Activated CD8-positive, alpha-beta memory T cell treated with anti-CD3 and anti-CD28 coated beads, Interleukin-2, amount 50 U/mL, for 48 hours (primary cell): ENCODE measurements at places on chromosomes 1 and 21.

GRCh38 chr1:187121661-187122060 is 292.9 kb downstream of the PLA2G4A start:
- DNase-seq, result no peak

GRCh38 chr1:91381844-91382243 is 22.8 kb downstream of the HFM1 start:
- DNase-seq, result no peak

DNA sequence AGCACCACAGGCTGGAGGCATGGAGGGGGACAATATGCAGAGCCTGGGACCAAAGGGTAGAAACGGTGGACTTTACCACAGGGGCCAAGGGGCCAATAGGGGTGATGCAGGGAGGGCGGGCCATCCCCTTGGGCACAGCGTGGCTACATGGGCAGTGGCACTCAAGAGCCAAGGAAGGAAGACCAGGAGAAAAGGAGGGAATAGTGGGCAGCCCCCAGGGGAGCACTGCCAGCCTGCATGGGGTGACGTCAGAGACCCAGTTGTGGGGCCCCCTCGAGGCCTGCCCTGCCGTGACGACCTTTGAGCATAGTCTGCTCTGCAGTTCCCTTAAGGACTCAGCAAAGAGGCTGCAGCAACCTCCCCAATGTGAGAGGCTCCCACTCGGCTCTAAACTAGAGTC is 95.5 kb upstream of the TMPRSS2 start:
- DNase-seq, result no peak

DNA sequence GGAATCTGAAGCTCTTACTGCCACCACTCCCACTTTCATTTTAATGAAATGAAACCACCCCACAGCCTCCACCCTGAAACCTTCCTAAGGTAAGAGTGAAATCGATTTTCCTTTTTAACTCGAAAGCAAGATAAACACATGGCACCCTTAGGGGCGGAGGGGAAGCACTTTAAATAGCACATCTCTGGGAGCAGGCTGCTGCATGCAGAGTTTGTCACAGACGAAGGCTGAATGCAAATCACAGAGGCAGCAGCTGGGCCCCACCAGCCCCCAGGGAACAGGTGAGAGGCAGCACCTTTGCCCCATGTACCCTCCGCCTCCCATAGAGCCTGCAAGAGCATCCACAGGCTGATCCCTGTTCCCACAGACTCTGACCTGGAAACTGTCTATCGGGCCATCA is 60.0 kb upstream of the GRIK3 start:
- DNase-seq, result no peak

GRCh38 chr1:246304484-246305259 is 202.4 kb downstream of the SMYD3 start:
- DNase-seq, result no peak

- no peak for DNase-seq
Observed at GRCh38 chr1:243179720-243180119, 75.4 kb downstream of the CEP170 start.

GRCh38 chr1:34739613-34740012 is 15.2 kb upstream of the GJB5 start:
- DNase-seq, result no peak

DNA sequence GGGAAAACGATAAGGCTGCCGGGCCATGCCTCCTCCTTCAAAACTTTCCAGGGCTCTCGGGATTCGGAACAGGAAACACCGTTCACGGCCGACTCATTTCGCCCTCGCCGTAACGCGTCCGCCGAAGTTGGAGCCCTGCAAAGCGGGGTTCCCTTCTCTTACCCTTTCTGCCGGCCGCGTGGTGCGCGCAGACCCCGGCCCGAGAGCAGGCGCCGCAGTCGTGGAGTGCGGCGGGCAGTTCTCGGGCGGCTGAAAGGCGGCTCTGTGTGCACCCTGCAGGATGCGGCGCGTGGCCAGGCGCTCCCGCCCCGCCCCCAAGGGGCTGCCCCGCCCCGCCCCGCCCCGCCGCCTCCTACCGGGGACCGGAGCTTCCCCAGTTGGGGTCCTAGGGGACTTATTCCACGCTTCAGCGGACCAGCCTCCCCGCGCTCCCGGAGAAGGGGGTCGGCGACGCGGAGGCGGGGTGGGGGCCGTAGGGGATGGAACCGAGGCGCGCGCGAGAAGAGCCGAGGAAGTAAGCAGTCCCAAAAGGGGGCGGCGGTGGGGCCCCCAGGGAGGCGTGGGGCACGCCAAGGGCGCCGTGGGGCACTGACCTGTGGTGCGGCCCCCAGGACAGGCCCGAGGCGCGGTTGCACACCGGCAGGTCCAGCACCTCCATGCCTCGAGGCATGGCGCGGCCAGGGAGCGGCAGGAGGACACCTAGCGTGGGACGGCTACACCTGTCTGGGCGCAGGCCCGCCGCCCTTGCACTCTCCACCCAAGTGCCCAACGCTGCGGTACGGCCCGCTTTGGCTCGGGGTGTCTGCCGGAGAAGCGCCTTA is at the start of gene MCOLN2:
Gene MCOLN2, minus strand, starts transcription at position 268 of the 821 bp plus-strand sequence. Its CDS starts 241 bp downstream, at position 27.
- DNase-seq, result peak; percentile 82

- DNase-seq, result no peak
Observed at GRCh38 chr1:160282807-160283206, 2.1 kb downstream of the PEX19 start.

- no peak for DNase-seq
Observed at GRCh38 chr1:234265861-234266260, 107.4 kb upstream of the COA6 start.

DNA sequence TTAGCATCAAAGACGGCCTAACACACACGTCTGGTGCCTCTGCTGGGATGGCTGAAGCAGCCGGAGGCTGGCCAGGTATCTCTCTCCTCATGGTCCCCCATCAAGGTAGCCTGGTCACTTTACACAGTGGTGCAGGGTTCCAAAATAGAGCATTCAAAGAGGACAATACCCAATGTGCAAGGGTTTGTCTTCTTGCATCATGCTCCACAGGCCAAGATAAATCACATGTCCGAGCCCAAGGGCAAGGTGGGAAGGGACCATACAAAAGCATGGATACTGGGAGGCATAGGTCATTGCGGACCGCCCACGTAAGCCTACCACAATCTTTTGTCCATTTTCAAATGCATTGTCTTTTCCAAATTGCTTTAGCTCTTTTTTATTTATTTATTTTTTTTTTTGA is 23.8 kb upstream of the TINAGL1 start:
- DNase-seq, result no peak

- peak; percentile 87 for DNase-seq
Observed at GRCh38 chr1:12047120-12047876, 15.8 kb upstream of the TNFRSF8 start.

GRCh38 chr1:218479436-218480115 is 134.4 kb downstream of the TGFB2 start:
- no peak for DNase-seq

DNA sequence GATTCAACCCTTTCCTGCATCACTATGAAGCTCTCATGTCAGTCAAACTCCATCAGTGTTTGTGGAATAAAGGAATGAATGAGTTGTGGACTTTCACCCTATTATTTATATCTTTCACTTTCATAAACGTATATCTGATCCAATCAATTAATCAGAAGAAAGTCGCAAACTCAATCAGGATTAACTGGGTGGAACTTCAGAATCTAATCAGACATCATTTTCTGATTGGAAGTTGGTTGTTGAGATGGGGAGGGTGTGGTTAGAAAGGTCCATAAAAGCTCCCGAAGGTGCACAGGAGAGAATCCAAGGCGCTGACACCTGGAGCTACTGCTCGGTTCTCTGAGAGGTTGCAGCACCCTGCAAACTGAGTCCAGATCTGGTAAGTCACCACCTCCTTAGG is at the start of gene PRAMEF12:
Gene PRAMEF12, plus strand, starts transcription at position 301 of the 400 bp plus-strand sequence. CDS start 1,130 bp downstream, outside the sequence.
- no peak for DNase-seq

GRCh38 chr1:63753591-63753990 is 20.2 kb upstream of the ROR1 start:
- no peak for DNase-seq

DNA sequence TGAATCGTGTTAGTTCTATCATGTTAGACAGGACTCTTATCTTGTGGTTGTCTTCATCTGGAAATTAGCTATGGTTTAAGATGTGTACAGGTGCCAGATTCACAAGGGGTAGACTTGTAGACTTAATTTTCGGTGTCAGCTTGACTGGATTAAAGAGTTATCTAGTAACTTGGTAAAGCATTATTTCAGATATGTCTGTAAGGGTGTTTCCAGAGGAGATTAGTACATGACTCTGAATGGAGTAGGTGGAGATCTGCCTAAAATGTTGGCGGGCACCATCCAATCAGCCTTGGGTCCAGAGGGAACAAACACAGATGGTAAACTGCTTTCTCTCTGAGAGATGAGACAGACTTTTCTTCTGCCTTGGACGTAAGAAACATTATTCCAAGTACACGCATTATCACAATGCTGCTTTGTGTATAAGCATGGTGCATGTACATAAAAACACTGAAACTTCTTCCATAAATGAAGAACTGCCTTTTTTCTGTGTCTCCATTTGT is 434.6 kb downstream of the SMYD3 start:
- DNase-seq, result no peak

DNA sequence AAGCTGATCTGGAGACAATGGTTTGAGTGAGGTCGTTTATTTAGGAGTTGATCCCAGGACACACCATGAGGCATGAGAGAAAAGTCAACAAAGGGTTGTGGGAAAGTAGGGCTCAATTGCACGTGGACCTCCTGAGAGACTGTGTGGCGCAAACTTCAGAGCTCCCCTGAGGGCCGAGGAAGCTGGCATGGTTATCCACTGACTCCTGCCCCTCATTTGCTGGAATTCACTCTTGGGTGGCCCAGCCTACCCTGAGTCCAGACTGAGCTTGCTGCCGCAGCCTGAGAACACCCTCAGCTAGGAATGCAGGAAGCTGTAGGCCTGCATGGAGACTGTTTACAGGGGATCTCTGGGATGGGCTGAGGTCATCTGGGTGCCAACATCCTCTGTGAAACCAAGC is 301.0 kb downstream of the RWDD3 start:
- DNase-seq, result no peak

DNA sequence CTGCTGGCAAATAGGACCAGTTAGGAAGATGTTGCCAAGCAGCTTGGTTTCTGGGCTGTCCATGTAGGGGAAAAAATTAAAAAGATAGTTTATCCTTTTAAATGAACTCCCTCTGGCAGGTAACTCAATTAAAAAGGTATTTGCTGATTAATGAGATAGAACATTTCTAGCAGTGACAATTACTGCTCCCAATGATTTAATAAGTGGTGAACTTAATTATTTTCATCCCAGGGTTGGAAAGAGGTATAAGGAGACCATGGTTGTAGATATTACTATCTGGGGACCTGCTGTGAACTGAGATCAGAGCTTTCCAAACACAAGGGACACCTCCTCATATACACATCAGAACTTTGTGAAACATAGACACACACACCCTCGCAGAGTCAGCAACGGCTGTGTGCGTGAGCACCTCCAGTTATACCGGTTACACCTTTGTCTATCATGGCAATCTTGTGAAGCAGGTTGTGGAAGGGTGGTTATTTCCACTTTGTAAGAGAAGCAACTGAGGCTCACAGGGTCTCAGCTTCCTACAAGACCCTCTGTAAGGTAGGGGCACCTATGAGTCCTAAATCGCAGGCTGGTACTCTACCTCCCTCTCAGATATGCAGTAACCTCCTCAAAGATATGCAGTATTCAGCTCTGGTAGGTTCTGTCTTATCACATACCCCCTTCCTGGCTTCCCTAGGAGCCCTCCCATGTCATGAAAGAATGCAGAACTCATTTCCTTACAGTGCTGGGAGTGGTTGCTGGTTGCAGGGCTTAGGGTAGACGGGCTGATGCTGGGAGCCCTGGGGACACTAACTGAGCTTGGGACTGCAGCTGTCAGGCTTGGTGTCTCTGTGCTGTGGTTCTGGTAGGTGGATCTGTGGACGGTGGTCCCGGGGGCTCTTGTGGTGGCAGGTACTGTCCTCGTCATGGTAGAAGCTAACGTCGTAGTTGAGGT is 18.5 kb upstream of the MAGOH start:
- DNase-seq, result no peak

- DNase-seq, result peak; percentile 75
Observed at GRCh38 chr1:86914998-86915736, 732 bp downstream of the HS2ST1 start.

DNA sequence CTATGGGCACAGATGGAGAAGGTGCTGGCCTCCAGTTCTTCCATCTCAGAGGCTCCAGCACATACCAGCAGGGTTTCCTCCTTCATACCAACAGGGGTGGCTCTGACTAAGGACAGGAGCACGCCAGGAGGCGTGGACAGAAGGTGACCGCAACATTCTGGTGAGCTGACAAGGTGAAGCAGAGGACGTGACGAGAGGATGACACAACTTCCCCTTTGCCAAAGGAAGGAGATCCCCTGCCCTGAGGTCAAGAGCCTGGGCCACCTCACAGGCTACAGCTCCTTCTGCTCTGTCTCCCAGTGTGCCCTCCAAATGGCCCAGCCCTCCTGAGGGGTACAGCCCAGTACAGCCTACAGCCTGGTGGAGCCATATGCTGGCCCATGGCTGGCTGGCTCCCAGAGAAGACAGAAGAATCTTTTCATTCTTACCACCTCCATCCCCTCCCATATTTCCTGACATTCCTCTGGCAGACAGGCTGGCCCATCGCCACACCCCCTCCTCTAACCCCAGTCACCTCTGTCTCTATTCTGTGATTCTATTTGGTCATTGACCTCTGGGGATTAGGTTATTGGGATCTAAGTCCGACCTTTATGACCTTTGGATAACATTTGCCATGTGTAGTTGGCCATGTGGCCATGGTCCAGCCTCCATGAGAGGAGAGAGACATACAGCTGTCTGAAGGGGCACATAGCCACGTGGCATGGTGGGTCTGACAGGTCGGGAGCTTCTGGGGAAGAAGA is 5.1 kb upstream of the LAMB3 start:
- no peak for DNase-seq

GRCh38 chr1:29240400-29240837 is 4.1 kb downstream of the PTPRU start:
- DNase-seq, result no peak

GRCh38 chr1:177981200-177981599 is 11.3 kb upstream of the SEC16B start:
- no peak for DNase-seq

GRCh38 chr1:56215771-56216170 is 363.6 kb downstream of the PLPP3 start:
- no peak for DNase-seq

GRCh38 chr1:165542647-165543046 is 1.2 kb upstream of the LRRC52 start:
- DNase-seq, result no peak

- peak; percentile 33 for DNase-seq
Observed at GRCh38 chr1:36523850-36524249, 41.1 kb upstream of the CSF3R start.

GRCh38 chr1:53946252-53947171 is at the start of gene LRRC42:
LRRC42 (plus strand) TSS chr1:53946350; CDS start chr1:53952000, 5,650 bp downstream.
- no peak for DNase-seq

- DNase-seq, result no peak
Observed at GRCh38 chr21:26939601-26940111, 27.2 kb downstream of the ADAMTS5 start.

GRCh38 chr1:31327381-31327780 is 30.5 kb downstream of the ZCCHC17 start:
- DNase-seq, result no peak

GRCh38 chr1:61067446-61068019 is 14.8 kb upstream of the NFIA start:
- DNase-seq, result no peak

- no peak for DNase-seq
Observed at GRCh38 chr1:48236716-48237470, 14.4 kb downstream of the SLC5A9 start.

GRCh38 chr1:3186526-3186921 is 117.5 kb downstream of the PRDM16 start:
- no peak for DNase-seq

- DNase-seq, result no peak
Observed at GRCh38 chr21:44295646-44296045, 4.2 kb upstream of the PFKL start.
